CD4-positive, alpha-beta memory T cell (primary cell): ENCODE measurements at places on chromosomes 6 and 20. TPM values are rescaled to one million over a fixed set of nuclear protein-coding genes. Genes with fewer than 3 reads are reported as not detected.

DNA sequence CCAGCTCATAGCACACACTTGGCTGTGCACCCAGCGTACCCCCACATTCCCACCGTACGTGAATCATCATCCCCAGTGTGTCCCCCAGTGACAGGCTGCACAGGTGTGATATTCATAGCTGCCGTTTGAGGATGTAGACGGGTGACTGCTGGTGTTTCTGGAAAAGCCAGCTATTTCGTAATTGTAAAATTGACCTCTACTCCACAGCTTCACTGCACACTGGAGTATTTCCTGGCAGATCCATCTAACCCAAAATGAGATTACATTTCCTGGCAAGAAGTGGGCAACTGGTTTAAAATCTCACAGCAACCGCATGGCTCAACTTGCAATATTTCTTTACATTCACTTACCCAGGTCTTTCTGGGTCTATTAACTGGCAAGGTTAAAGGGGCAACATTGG is 30.3 kb downstream of the CD83 start:
- DNase-seq: no peak
- no peaks in the 10 kb centered on the region for H3K36me3 ChIP-seq

BNIP5 gene
- polyA plus RNA-seq: not detected

DNA sequence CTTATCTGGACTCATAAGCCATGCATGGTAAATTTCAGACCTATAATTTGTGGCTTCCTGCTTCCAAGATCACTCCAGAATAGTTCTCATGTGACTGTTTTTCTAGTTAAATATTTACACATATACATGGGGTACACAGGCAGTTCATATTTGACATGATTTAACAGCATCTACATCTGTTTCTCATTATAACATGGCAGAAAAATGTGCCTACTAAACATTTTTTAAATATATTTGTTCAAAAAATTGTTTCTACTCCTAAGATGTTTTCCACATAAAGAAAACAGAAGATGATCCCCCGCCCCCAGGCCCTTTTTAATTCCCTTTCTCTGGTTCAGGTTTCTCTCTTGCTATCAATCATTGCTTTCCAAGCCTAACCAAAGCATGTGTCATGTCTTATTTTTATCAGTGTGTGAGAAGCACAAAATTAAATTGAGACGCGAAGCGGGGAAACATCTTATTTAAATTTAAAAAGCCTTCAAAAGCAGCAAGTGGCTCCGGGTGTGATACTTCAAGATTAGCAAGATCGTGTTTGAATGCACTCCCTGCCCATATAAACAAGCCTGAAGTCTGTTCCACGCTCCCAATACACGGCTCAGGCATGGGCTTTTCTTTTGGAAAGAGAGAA is 37.3 kb downstream of the IPCEF1 start:
- H3K4me3 ChIP-seq: no peak overlapping the region
- no peak for DNase-seq
- no peak overlapping the region for H3K27ac ChIP-seq

- H3K36me3 ChIP-seq: no peaks in the 10 kb centered on the region
- DNase-seq: no peak
- H3K27me3 ChIP-seq: no peaks in the 10 kb centered on the region
- H3K4me3 ChIP-seq: no peak overlapping the region
- H3K27ac ChIP-seq: no peak overlapping the region
- no peaks in the 10 kb centered on the region for H3K4me1 ChIP-seq
Observed at GRCh38 chr20:32894026-32894483, 35.3 kb downstream of the EFCAB8 start.

SLC17A3 gene
- polyA plus RNA-seq: not detected

GRCh38 chr20:45969712-45970634 is 2.0 kb downstream of the ZNF335 start:
- H3K27me3 ChIP-seq: no peaks in the 10 kb centered on the region
- H3K4me1 ChIP-seq: peaks cover 30% of the 10 kb centered on the region
- H3K36me3 ChIP-seq: peaks cover 40% of the 10 kb centered on the region
- DNase-seq: peak; percentile 33
- peak overlapping the region; percentile 79 for H3K4me3 ChIP-seq

DNA sequence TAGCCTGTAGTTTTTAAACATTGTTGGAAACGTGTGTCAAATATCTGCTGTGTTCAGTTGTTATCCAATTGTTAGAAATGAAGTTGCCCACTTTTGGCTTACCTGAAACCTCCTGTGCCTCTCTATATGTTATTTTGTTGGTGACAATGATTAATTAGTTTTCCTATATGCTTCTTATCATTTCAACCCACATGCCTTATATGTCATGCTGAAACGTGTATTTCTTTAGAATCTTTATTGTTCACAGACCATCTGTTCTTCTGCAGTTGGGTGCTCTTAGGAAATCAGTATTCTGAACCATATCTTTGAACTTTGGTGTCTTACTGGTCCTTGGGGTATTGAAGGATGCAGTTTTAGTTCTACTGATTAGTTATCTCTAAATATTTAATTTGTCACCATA is 91.2 kb upstream of the SCGN start:
- H3K36me3 ChIP-seq: no peaks in the 10 kb centered on the region
- H3K4me3 ChIP-seq: no peak overlapping the region
- DNase-seq: no peak
- no peak overlapping the region for H3K27ac ChIP-seq
- no peaks in the 10 kb centered on the region for H3K4me1 ChIP-seq

- no peaks in the 10 kb centered on the region for H3K36me3 ChIP-seq
- H3K4me3 ChIP-seq: no peak overlapping the region
Observed at GRCh38 chr6:72553531-72554511, 68.0 kb upstream of the KCNQ5 start.

- H3K4me3 ChIP-seq: no peak overlapping the region
- no peak overlapping the region for H3K27ac ChIP-seq
- peaks cover 45% of the 10 kb centered on the region for H3K36me3 ChIP-seq
- no peak for DNase-seq
- no peaks in the 10 kb centered on the region for H3K27me3 ChIP-seq
Observed at GRCh38 chr6:3090013-3090412, 21.7 kb downstream of the RIPK1 start.

HCK gene
- 0.48 TPM for polyA plus RNA-seq

DNA sequence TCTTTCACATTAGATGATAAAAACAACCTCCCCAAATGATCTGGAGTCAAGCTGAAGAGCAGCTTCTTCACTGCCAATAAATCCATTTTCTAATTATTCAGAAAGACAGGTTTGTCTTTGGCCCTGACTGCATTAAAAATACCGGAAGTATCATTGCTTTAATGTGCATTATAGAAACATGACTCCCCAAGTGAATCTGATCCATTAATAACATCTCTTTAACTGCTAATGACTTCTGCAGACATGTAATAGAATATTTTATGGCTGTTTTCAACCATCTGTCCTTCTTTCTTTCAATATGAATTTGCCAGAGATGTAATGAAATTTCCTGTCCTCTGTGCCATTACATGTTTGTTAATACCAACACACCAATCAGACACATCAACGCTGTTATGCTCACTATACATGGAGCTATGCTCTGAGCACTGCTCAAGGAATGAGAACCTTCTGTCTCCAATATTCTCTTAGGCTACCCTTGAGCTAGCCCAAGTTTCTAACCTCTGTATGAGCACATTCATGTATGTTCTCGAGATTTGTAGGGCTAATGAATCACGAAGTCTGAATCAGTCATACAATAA is 87.8 kb downstream of the LYRM4 start:
- H3K4me3 ChIP-seq: no peak overlapping the region
- no peaks in the 10 kb centered on the region for H3K27me3 ChIP-seq
- H3K4me1 ChIP-seq: peaks cover 33% of the 10 kb centered on the region
- no peaks in the 10 kb centered on the region for H3K36me3 ChIP-seq

DNA sequence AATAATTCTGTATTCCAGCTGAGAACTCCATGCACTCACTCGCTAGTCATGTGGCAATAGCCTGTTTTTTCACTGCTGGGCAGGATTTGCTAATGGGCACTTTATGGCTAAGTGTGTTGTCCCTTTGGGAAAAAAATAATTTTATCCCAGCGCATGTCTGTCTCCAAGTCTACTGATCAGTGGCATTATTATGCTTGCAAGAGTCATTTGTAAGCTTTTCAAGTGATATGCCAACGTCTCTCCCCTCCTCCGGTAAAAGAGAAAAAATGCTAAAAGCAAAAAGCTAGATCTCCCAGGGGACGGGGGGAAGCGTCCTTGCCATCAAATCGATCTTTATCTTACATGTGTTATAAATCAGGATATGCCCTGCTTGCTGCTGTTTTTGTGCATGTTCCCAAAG is 407.7 kb downstream of the CDH26 start:
- no peaks in the 10 kb centered on the region for H3K4me1 ChIP-seq
- H3K27ac ChIP-seq: no peak overlapping the region
- H3K27me3 ChIP-seq: no peaks in the 10 kb centered on the region
- H3K36me3 ChIP-seq: no peaks in the 10 kb centered on the region
- DNase-seq: no peak

GRCh38 chr20:33071198-33071597 is 8.2 kb upstream of the BPIFB4 start:
- no peak overlapping the region for H3K27ac ChIP-seq
- H3K4me3 ChIP-seq: no peak overlapping the region
- no peaks in the 10 kb centered on the region for H3K36me3 ChIP-seq
- no peaks in the 10 kb centered on the region for H3K27me3 ChIP-seq
- no peak for DNase-seq

GRCh38 chr6:32196682-32197616 is 4.5 kb upstream of the GPSM3 start:
- no peaks in the 10 kb centered on the region for H3K36me3 ChIP-seq
- DNase-seq: no peak
- no peaks in the 10 kb centered on the region for H3K27me3 ChIP-seq
- peak overlapping the region; percentile 53 for H3K4me3 ChIP-seq
- peaks cover 33% of the 10 kb centered on the region for H3K4me1 ChIP-seq
- peak overlapping the region; percentile 98 for H3K27ac ChIP-seq
